Activated CD8-positive, alpha-beta T cell treated with anti-CD3 and anti-CD28 coated beads, Interleukin-2, amount 10 ng/mL, durations not matched to agents 7 days and 5 days (primary cell): ENCODE measurements at places on chromosomes 16 and 17. TPM values are rescaled to one million over a fixed set of nuclear protein-coding genes. Genes with fewer than 3 reads are reported as not detected.

The HSPB9 gene
- 0.29 TPM for total RNA-seq

DNA sequence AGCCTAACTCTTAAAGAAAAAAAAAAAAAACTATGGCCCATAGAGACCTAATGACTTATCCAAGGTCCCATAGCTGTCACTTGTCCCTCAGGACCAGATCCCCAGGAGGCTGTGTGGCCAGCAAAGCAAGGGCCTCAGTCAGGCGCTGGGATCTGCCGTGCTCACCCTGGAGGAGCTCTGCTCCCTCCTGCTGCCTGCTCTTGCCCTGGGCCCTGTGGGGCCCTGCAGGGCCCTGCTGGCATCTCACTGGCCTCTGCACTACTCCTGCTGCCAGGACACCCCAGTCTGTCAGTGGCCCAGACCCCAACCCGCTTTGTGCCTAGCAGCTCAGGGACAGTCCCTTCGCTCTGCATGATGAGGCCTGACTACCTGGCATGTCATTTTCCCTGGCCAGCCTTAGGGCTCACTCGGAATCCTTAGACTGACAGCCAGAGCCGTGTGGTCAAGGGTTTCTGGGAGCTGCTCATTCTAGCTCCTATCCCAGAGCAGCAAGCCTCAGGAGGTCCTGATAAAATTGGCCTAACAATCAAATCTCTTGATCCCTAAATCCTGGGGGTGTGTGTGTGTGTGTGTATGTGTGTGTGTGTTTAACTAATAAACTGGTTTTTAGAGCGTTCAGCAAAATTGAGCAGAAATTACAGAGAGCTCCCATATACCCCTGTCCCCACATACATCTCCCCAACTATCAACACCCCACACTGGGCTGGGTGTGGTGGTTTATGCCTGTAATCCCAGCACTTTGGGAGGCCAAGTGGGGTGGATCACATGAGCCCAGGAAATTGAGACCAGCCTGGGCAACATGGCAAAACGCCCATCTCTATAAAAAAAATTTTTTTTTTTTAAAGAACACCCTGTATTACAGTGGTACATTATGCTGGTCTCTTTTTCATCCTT is 21.7 kb downstream of the KATNIP start:
- no peak overlapping the region for H3K4me3 ChIP-seq
- no peaks in the 10 kb centered on the region for H3K27me3 ChIP-seq
- H3K4me1 ChIP-seq = no peaks in the 10 kb centered on the region

DNA sequence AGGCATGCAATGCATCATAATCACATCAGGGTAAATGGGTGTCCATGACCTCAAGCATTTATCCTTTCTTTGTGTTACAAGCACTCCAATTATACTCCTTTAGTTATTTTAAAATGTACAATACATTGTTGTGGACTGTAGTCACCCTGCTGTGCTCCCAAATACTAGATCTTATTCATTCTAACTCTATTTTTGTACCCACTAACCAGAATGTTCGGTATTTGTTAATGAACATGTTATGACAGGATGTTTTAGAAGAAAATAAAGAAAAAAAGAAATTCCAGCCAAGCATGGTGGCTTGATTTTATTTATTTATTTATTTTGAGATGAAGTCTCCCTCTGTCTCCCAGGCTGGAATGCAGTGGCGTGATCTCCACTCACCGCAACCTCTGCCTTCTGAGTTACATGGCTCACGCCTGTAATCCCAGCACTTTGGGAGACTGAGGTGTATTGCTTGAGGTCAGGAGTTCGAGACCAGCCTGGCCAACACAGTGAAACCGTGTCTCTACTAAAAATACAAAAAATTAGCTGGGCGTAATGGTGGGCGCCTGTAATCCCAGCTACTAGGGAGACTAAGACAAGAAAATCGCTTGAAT is 1.8 kb upstream of the NDE1 start:
- DNase-seq = no peak
- H3K36me3 ChIP-seq = peaks cover 22% of the 10 kb centered on the region

GRCh38 chr16:9114112-9114511 is 22.7 kb downstream of the HAPSTR1 start:
- H3K4me3 ChIP-seq = no peak overlapping the region
- no peak for DNase-seq
- peaks cover 69% of the 10 kb centered on the region for H3K4me1 ChIP-seq
- H3K27me3 ChIP-seq = no peaks in the 10 kb centered on the region
- H3K36me3 ChIP-seq = peaks cover 86% of the 10 kb centered on the region
- H3K27ac ChIP-seq = peak overlapping the region; percentile 71

DNA sequence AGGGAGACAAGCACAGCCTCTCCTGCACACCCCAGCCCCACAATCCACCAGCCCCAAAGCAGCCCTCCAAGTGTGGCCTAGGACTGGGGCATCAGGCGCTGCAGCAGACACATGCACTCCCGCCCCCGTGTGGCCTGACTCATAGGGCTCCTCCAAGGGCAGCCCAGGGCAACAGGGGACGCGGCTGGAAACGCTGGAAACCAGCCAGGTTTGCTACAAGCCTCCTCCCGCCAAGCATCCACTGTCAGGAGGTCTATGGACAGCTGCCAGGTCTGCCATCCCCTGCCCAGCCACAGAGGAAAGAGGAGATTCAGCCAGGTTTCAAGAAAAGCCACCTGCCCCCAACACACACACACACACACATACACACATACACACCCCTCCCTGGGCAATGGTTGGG is 25.8 kb downstream of the SRCIN1 start:
- no peak overlapping the region for H3K27ac ChIP-seq
- H3K36me3 ChIP-seq = no peaks in the 10 kb centered on the region

- no peak overlapping the region for H3K4me3 ChIP-seq
- H3K36me3 ChIP-seq = no peaks in the 10 kb centered on the region
- no peak overlapping the region for H3K27ac ChIP-seq
- H3K27me3 ChIP-seq = no peaks in the 10 kb centered on the region
- no peak for DNase-seq
Measured at GRCh38 chr17:72984926-72985325, 107.6 kb downstream of the SLC39A11 start.
